ENCODE measurements at places on chromosomes 11 and 22.

GRCh38 chr11:130436171-130436570 is 7.8 kb upstream of the ADAMTS8 start:
- DNase-seq = no peak

DNA sequence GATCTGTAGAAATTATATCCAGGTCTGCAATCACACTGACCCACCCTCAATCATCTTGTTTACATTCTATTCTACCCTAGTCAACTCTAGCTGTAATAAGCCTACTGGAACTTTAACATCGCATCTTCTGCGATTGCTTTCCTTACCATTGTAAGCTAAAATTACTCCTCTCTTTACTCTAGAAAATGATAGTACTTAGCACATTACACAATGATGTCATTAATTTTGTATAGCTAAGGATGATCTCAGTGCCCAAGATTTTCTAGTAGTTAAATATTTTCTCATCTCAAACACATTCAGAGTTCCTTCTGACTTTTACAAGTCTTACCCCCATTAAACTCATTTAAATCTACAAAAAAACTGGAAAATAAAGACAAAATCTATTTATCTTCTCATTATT is 39.6 kb upstream of the CTSC start:
- no peak for DNase-seq

GRCh38 chr11:46664612-46665011 is 35.8 kb downstream of the ARHGAP1 start:
- no peak for DNase-seq

DNA sequence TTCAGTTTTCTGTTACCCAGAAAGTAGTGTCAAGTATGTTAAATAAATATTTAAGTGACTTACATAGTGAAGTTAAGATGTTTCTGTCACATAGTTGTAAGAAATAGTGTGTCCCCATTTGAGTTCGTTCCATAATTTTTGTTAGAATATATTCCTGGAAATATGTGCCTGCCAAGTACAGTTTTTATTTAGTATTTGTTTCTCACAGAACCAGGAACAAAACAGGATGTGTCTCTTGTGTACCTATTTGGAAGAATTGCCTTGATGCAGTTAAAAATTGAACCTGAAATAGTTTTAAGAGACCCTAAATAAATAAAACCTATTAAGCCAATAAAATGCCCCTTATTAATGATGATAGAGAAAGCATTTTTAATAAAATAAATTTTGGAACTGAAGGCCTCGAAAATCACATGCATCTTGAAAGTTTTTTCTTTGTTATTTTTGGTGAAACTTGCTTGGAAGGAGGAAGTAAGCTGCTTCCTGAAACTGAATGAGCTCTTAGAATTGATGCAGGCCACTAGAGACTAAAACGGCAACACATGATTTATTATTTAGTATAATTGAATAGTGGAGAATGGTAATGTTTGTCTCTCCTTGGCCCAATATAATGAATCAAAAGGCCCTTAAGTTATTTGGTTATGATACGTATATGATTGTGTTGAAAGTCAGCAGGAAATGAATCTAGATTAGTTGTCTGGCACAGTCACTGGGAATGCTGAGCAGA is 55.9 kb downstream of the SWAP70 start:
- DNase-seq = no peak

DNA sequence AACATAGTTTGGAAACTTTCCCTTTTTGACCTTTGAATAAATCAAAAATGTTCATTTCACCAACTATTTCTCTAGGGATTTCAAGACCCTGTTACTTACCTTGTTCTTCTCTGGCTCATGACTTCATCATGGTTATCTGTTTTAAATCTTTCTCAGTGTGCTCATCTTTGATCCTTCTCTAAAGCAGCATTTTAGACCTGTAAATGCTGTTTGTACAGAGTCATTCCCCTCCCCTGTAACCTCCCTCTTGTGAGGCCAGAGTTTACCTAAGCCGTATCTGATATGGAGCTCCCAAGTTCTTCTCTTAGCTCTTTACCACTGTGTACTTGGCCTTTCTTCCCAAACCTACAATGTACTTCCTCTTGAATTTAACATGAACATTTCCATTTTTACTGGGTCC is 56.0 kb downstream of the ACER3 start:
- no peak for DNase-seq

- no peak for DNase-seq
Measured at GRCh38 chr22:46326066-46326680, 9.3 kb upstream of the TRMU start.
